ENCODE measurements at places on chromosomes 16 and 17. TPM values are rescaled to one million over a fixed set of nuclear protein-coding genes. Genes with fewer than 3 reads are reported as not detected.
A peak's percentile ranks its signal among the peaks of the same experiment; 100 is the strongest.

The TP53TG3D gene
- not detected for total RNA-seq

The SSH2 gene
- total RNA-seq, result 55.9 TPM

The MEOX1 gene
- total RNA-seq, result 3.0 TPM

The ITGAL gene
- total RNA-seq, result 88.0 TPM

The ST6GALNAC1 gene
- total RNA-seq, result 8.3 TPM

The DLG4 gene
- 17.0 TPM for total RNA-seq

DNA sequence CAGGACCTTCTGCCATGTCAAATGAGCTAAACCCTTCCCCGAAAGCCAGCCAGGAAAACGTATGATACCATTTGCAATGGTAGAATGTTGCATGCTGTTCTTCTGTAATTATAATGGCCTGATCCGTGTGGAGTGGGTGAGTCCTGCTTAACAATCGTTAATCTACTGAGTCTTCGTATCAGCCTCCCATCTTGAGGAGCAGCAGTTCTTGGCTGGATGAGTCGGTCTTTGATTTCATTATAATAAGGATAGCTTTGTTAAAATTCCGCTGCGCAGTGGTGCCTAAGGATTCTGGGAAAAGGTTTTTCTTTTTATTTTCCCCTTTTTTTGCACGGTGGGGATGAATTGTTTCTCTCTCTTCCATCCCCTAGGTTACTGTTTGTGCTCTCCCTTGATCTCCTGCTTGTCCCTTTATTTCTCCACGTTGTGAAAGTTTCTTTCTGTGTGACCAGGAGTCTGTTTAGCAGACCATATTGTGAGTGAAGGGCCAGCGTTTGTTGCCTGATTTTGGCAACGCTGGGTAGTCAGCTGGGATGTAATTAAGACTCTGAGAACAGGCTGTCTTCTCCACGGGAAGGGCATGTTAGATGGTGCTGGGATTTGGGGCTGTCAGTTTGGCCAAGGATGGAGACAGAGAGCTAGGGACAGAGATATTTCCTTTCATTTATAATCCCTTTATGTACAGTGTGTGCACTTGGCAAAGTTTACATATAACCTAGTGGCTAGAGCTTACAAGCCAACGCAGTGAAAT, 263.0 kb downstream of the FTO start:
- H3K4me3 ChIP-seq, result no peak overlapping the region
- H3K4me1 ChIP-seq, result no peaks in the 10 kb centered on the region
- no peaks in the 10 kb centered on the region for H3K27me3 ChIP-seq
- H3K36me3 ChIP-seq, result no peaks in the 10 kb centered on the region
- H3K27ac ChIP-seq, result no peak overlapping the region
- DNase-seq, result no peak

DNA sequence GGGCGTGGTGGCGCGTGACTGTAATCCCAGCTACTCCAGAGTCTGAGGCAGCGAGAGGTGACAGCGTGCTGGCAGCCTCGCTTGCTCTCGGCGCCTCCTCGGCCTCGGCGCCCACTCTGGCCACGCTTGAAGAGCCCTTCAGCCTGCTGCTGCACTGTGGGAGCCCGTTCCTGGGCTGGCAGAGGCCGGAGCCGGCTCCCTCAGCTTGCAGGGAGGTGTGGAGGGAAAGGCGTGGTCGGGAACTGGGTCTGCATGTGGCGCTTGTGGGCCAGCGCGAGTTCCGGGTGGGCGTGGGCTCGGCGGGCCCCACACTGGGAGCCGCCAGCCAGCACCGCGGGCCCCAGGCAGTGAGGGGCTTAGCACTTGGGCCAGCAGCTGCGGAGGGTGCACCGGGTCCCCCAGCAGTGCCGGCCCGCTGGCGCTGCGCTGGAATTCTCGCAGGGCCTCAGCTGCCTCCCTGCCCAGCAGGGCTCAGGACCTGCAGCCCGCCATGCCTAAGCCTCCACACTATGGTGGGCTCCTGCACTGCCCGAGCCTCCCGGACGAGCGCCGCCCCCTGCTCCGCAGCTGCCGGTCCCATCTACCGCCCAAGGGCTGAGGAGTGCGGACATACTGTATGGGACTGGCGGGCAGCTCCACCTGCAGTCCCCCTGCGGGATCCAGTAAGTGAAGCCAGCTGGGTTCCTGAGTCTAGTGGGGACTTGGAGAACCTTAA, 1093.3 kb upstream of the CDH8 start:
- no peaks in the 10 kb centered on the region for H3K4me1 ChIP-seq
- no peak for DNase-seq
- no peaks in the 10 kb centered on the region for H3K27me3 ChIP-seq
- no peak overlapping the region for H3K27ac ChIP-seq
- no peak overlapping the region for H3K4me3 ChIP-seq

GRCh38 chr16:19926449-19927390, 42.1 kb upstream of the GPRC5B start:
- H3K27me3 ChIP-seq, result no peaks in the 10 kb centered on the region
- H3K4me1 ChIP-seq, result no peaks in the 10 kb centered on the region
- H3K36me3 ChIP-seq, result no peaks in the 10 kb centered on the region
- H3K4me3 ChIP-seq, result no peak overlapping the region
- no peak overlapping the region for H3K27ac ChIP-seq

- H3K27ac ChIP-seq, result peak overlapping the region; percentile 86
- no peaks in the 10 kb centered on the region for H3K36me3 ChIP-seq
- DNase-seq, result no peak
- H3K4me3 ChIP-seq, result no peak overlapping the region
These were observed 14.0 kb downstream of the CCR7 start for GRCh38 chr17:40551091-40551878.

GRCh38 chr17:44627513-44628242, 28.6 kb upstream of the MEIOC start:
- no peak overlapping the region for H3K27ac ChIP-seq
- DNase-seq, result no peak
- no peaks in the 10 kb centered on the region for H3K36me3 ChIP-seq

- DNase-seq, result no peak
- H3K27ac ChIP-seq, result no peak overlapping the region
- no peaks in the 10 kb centered on the region for H3K27me3 ChIP-seq
- no peak overlapping the region for H3K4me3 ChIP-seq
- no peaks in the 10 kb centered on the region for H3K4me1 ChIP-seq
These were observed 44.8 kb upstream of the NOG start for GRCh38 chr17:56548661-56549060.

DNA sequence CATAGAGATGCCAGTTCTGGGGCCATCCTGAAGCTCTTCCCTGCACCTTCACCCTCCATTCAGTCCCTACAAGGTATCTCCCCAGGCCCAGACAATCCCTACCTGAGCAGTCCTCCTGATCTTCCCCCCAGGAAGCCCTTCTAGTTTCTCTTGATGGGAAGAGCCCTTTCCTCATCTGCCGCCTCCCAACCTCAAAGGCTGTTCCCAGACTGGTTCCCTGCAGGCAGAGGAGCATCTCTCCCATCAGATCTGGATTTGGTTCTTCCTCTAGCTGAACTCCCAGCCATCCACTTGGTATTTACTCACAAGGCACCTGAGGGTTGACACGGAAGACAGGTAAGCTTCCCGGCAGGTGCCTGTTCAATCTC, 24.6 kb upstream of the PHB1 start:
- DNase-seq, result no peak
- H3K4me3 ChIP-seq, result no peak overlapping the region
- H3K27me3 ChIP-seq, result peaks cover 14% of the 10 kb centered on the region
- H3K4me1 ChIP-seq, result peaks cover 7% of the 10 kb centered on the region

- H3K27me3 ChIP-seq, result no peaks in the 10 kb centered on the region
- peaks cover 14% of the 10 kb centered on the region for H3K4me1 ChIP-seq
- peak overlapping the region; percentile 74 for H3K27ac ChIP-seq
- H3K4me3 ChIP-seq, result no peak overlapping the region
- no peaks in the 10 kb centered on the region for H3K36me3 ChIP-seq
These were observed 15.5 kb upstream of the SNTB2 start for GRCh38 chr16:69171325-69172084.

GRCh38 chr16:64589836-64590235, 532.0 kb downstream of the CDH11 start:
- no peak overlapping the region for H3K4me3 ChIP-seq
- DNase-seq, result no peak
- H3K27ac ChIP-seq, result no peak overlapping the region
- H3K27me3 ChIP-seq, result no peaks in the 10 kb centered on the region

DNA sequence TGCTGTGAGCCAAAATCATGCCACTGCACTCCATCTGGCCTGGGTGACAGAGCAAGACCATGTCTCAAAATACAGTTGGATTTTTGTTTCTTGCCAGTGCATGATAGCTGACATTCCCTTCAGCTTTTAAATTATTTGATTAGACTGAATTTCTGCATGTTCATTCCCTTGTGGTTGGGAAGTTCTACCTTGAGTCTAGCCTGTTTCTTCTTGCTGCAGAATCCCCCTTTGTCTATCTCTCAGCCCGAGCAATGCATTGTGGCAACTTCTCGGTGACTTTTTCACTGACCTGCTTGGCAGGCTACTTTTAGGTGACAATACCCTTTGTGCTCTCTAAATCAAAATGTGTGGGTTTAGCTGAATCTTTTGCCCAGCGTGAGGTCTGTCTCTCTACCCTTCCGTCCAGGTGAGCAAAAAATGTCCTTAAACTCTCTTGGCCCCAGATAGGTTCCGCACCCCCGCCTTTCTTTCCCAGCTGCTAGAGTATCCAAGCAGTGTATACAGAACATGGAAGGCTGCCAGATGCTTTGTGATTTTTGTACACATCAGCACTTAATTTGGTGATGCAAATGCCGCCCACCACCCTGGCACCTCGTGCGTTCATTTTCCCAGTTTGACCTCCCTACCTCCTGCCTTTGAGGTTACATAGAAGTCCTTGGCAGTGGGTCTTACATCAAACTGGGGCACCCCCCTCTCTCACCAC, 130.2 kb downstream of the ABCC6 start:
- H3K27ac ChIP-seq, result peak overlapping the region; percentile 22
- H3K4me1 ChIP-seq, result peaks cover 15% of the 10 kb centered on the region
- no peak for DNase-seq
- no peak overlapping the region for H3K4me3 ChIP-seq
- H3K36me3 ChIP-seq, result peaks cover 62% of the 10 kb centered on the region
- H3K27me3 ChIP-seq, result no peaks in the 10 kb centered on the region

DNA sequence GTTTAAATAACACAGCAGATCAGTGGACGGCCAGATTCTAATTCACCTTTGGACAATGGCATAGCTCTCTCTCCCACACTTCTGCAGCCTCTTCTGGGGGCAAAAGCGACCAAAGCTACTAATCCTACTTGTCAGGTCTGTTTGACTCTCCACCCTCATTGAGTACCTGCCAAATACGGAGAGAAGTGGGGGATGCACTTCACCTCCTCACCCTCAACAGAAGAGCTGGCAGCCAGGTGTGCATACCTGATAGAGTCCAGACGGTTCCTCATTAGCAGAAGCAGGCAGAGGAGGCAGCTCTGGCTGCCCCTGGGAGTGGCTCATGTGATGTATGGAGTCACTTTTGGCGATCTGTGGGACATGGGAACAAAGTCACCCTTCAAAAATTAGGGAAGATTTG, 4.9 kb downstream of the DNAH3 start:
- no peak overlapping the region for H3K4me3 ChIP-seq
- no peak overlapping the region for H3K27ac ChIP-seq
- H3K36me3 ChIP-seq, result no peaks in the 10 kb centered on the region
- peak; percentile 30 for DNase-seq
- H3K27me3 ChIP-seq, result no peaks in the 10 kb centered on the region

DNA sequence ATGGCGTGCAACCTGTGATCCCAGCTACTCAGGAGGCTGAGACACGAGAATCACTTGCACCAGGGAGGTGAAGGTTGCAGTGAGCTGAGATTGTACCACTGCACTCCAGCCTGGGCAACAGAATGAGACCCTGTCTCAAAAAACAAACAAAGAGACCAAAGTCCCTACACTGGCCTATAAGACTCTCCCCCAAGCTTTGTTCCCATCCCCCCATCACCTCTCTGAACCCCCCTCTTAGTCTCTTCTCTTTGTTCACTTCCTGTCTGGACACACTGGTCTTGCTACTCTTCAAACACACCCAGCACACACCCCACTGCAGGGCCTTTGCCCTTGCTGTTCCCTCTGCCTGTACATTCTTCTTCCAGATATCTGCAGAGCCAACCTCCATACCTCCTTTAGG, 7.8 kb upstream of the SCNN1B start:
- H3K4me3 ChIP-seq, result no peak overlapping the region
- no peaks in the 10 kb centered on the region for H3K36me3 ChIP-seq
- DNase-seq, result no peak

DNA sequence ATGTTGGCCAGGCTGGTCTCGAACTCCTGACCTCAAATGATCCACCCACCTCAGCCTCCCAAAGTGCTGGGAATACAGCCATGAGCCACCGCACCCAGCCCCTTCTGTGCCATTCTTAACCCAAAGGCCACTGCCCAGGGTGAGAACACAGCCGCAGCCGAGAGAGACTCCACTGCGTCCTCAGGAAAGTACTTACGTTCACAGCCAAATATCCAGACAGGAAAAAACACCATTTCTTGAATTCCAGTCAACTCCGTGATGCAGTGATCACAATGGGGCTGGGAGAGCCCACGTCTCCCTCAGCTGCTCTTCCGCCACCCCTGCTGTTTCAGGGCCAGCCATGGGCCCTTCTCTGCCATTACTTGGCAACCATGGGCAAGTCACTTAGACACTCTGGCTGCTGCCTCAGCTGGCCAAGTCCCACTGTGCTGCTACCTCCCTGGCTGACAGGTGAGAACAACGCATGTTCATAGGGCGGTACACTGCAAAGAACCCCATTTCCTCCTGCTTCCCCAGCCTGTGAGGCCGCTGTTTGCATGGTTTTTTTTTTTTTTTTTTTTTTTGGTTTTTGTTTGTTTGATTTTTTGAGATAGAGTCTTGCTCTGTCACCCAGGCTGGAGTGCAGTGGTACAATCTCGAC, 4.3 kb downstream of the CDIP1 start:
- peaks cover 10% of the 10 kb centered on the region for H3K4me1 ChIP-seq
- no peaks in the 10 kb centered on the region for H3K27me3 ChIP-seq
- no peak for DNase-seq
- H3K4me3 ChIP-seq, result no peak overlapping the region
- no peak overlapping the region for H3K27ac ChIP-seq
- H3K36me3 ChIP-seq, result no peaks in the 10 kb centered on the region

DNA sequence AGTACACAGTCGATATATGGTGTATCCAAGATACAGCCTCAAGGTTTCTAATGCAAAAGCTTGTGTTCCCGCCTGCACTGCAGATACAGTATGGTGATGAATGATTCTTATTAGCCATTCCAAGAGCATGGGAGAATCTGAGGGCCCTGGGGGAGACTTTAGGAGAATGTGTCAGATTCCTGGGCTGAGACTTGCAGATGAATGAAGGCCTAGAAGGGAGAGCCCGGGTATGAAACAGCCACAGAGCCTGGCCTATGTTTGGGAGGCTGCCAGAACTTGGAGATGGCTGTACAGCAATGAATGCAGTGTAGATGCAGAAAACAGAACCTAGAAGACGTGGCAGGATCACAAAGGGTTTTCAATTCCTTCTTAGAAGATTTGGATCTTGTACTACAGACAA, 510.7 kb downstream of the HAPSTR1 start:
- H3K36me3 ChIP-seq, result no peaks in the 10 kb centered on the region
- no peak for DNase-seq
- H3K27me3 ChIP-seq, result no peaks in the 10 kb centered on the region
- no peaks in the 10 kb centered on the region for H3K4me1 ChIP-seq
- no peak overlapping the region for H3K27ac ChIP-seq
- no peak overlapping the region for H3K4me3 ChIP-seq

DNA sequence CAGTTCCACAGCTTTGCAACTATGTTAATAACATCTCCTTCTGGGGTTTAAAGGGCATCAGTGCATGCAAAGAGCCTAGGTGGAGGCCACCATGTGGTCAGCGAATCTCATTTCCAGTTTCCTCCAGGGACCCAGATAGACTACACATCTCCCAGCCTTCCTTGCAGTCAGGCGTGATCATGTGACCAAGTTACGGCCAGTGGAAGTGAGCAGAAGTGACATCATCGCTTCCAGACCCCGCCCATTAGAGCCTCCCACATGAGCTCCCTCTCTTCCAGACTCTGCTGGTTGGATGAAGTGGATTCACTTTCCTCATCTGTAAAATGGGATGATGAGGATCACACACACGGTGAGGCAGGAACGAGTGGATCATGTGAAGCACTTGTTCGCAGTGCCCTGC, 27.4 kb upstream of the KDM8 start:
- peaks cover 10% of the 10 kb centered on the region for H3K4me1 ChIP-seq
- no peak for DNase-seq
- no peaks in the 10 kb centered on the region for H3K27me3 ChIP-seq
- no peaks in the 10 kb centered on the region for H3K36me3 ChIP-seq
- no peak overlapping the region for H3K27ac ChIP-seq
